ENCODE measurements at places on chromosomes 16 and 17. TPM values are rescaled to one million over a fixed set of nuclear protein-coding genes. Genes with fewer than 3 reads are reported as not detected.

The USP7 gene
- 113 TPM for total RNA-seq

The USP43 gene
- total RNA-seq = 0.18 TPM

The KCNG4 gene
- total RNA-seq = not detected

The SLC13A5 gene
- total RNA-seq = 0.62 TPM

The SULT1A4 gene
- 3.3 TPM for total RNA-seq

The IL17C gene
- total RNA-seq = not detected

The PRR11 gene
- 2.6 TPM for total RNA-seq

The FBXW10B gene
- total RNA-seq = 0.94 TPM

The SPEM1 gene
- total RNA-seq = not detected

The SLC35B1 gene
- 36.9 TPM for total RNA-seq

The RDM1 gene
- not detected for total RNA-seq

The ZNHIT3 gene
- total RNA-seq = 28.6 TPM

The SLC35G6 gene
- not detected for total RNA-seq

Measured in sciatic nerve (tissue), 2 donors.